NCI-H1436 (cell line): ENCODE measurements at places on chromosomes 12 and 14.

DNA sequence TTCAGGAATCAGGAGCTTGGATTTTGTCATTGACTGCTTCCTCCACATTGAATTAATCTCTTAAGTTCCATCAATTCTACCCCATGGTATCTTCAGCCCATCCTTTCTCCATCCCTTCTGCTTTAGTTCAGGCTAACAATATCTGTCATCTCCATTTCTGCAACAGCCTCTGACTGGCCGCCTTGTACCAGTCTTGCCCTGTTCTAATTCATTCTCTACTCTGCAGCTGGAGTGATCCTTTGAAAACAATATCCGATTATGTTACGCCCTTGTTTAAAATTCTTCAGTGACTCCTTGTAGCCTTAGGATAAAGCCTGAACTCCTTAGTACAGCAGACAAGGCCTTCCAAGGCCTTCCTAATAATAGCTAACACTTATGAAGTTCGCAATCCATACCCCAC lies 170.2 kb downstream of the ETV6 start:
- no peak for DNase-seq

DNA sequence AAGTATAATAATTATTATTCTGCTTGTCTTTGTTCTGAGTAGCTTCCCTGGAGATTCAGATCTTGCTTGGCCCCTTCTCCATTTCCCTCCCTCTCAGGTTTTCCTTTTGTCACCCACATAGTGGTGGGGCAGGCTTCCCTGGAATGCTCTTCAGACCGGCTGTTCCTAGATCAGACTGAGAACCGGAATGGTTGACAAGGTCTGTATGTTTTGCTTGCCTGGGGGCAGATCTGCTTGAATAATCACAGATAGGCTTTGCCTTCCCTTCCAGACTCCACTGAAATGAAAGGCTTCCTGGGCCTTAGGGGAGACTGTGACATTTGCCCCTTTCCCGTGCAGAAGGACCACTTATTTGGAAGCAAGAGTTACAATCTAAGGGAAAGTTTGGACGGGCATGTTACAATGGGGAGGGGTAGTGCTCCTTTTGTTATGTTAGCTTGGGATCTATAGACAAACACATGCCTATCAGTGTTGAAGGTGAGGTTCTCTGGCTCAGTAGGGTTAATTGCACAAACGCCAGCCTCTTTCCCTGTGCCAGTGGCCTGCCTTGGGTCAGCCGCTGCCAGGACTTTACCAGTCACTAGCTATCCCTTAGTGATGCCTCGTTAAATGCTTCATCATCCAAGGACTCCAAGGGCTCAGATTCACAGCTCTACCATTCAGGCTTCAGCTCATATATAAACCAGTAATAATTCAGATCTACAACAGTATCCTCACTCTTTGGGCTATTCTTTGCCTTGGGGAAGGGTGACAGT lies 178.6 kb downstream of the SNAPC1 start:
- DNase-seq: no peak

DNA sequence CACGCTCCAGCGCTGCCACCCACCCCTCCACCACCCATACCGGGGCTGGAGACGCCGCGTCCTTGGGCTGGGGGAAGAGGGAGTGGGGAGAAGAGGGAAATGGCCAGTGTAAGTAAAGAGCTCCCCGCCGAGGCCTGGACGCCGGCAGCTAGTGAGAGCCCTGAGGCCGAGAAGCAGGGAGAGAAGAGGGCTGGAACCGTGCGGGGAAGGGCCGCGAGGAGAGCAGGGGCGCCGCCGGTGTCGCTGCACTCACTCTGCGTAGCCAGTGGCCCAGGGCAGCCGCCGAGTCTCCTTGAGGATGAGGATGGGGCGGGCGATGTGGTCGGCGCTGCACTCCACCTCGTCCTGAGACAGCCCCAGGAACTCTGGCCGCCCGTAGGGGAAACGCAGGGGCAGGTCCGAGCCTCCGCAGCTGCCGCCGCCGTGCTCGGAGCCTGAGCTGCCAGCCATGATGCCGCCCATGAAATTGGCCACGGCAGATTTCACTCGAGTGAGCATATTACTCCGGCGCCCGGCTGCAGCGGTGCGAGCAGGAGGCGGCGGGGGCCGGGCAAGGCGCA lies 631 bp downstream of the PPM1H start:
- no peak for DNase-seq

- no peak for DNase-seq
Observed at GRCh38 chr12:89695830-89696229, 12.8 kb downstream of the ATP2B1 start.

- no peak for DNase-seq
Observed at GRCh38 chr14:74429991-74430390, 4.0 kb upstream of the SYNDIG1L start.

GRCh38 chr14:60211153-60211552 lies 37.9 kb upstream of the PPM1A start:
- peak; percentile 3 for DNase-seq

DNA sequence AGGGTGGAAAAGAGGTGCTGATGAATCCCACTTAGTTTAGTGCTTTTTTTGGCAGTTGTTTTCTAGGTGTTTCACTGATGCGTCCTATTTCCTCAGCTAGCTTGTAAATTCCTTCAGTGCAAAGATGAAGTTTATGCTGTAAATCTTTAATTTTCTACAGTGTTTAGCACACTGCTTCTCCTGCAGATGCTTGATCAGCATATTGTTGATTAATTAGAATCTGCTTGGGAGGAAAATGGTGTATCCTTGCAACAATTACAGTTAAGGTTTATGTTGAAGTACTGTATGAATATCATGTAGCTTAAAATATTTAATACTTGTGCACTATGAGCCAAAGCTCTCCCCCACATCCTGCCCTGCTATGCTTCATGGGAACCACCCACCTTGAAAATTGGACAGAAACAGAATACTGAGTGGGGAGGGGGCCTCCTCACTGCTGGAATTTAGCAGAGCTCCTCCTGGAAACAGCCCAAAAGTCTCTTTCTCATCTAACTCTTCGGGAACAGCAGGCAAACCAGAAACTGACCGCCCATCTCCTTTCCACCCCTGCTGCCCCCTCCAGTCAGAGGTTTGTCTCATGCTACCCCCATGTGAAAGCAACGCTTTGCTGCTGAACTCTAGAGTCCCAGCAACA lies 20.3 kb upstream of the DHRS4 start:
- DNase-seq: no peak

DNA sequence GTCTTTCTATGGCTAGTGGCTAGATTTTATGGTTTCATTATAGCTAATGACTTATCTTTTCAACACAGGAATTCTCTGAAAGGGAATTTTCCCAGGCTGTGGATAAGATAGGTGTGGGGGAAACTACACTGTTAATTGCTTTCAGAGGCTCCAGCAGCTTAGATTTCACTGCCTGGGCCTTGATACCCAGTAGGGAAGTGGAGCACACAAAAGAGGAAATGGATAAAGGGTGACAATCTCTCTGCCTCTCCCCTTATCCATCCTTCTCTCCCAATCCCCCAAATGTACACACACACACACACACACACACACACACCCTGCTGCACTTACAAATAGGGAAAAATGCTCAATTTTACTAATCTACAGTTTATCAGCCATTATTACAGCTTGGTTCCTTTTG lies 19.1 kb downstream of the SIX4 start:
- no peak for DNase-seq

GRCh38 chr12:29797565-29798355 lies 14.0 kb upstream of the TMTC1 start:
- DNase-seq: no peak

DNA sequence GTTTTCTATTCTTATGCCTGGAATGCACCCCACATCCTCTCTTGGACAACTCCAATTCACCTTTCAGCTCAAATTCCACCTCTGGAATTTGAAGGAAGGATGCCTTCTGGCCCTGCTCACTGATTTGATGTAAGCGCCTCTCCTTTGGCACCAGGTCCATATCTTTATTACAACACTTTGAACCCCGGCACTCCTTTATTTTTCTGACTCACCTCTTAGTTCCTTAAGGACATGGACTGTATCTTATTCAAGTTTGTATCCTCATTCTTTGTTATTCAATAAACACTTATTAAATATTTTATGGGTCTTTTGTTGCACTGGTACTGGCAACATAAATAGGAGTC lies 3.1 kb downstream of the GALC start:
- no peak for DNase-seq

DNA sequence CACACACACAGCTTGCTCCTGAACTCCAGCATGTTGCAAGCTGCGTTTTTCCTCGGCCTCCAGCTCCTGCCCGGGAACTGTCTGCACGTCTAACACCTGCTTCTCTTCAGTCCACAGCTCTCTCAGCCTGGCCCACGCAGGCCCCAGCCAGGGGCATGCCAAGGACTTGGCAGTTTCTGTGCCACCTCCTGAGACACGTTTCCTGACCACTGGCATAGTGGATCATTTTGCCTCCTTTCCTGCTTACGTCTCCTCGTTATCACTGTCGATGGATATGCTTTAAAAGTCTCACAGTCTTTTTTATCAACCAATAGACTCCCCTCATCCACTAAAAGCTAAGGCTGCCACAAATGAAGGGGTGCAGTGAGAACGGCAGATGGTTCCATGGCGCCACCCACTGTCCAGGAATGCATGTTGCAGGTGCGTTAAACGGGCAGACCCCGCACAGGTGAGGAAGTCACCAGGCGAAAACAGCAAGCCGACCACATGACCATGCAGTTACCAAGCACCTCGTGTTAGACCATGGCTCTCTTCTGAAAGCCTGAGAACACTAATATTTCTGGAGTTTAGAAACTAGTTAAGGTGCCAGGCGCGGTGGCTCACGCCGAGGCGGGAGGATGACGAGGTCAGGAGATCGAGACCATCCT lies 14.7 kb upstream of the TEAD4 start:
- peak; percentile 40 for DNase-seq

- no peak for DNase-seq
Observed at GRCh38 chr14:29687866-29688265, 239.8 kb downstream of the PRKD1 start.

DNA sequence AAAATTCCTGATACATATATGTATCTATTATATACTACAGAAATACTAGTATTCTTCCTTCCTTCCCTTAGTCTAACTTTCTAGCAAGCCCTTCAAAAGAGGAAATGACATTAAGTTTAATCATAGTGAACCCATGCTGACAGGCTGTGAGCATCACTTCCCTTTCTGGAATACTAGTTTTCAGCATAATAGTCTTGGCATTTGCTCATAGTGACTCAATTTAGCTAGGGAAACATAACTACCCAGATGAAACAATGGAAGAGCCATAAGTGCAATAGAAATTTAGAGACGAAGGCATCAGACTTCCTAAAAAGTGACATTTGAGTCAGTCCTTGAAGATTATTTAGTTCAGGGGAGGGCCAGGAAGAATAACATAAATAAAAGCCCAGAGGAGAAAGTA lies 184.5 kb upstream of the CRY1 start:
- DNase-seq: no peak

- peak; percentile 69 for DNase-seq
Observed at GRCh38 chr14:69685716-69686115, 74.3 kb downstream of the SUSD6 start.

- no peak for DNase-seq
Observed at GRCh38 chr14:76516884-76517283, 140.9 kb downstream of the ESRRB start.

DNA sequence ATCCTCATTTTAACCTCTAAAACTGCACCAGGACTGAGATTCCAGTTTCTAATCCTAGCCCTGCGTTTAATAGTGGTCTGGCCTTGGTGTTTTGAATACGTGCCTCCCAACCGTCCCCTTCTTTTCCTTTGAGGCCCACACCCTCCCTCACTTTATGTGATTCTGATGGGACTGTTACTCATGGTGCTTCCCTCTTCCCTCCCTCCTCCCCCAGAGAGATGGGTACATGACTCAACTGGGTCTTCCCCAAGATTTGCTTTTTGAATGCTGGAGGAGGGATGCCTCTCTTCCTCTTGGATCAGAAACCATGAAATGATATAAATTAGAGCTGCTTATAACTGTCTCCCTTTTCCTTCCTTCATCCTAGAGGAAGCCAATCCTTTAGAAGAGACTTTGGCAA lies 8.2 kb upstream of the PPP2R5E start:
- no peak for DNase-seq

DNA sequence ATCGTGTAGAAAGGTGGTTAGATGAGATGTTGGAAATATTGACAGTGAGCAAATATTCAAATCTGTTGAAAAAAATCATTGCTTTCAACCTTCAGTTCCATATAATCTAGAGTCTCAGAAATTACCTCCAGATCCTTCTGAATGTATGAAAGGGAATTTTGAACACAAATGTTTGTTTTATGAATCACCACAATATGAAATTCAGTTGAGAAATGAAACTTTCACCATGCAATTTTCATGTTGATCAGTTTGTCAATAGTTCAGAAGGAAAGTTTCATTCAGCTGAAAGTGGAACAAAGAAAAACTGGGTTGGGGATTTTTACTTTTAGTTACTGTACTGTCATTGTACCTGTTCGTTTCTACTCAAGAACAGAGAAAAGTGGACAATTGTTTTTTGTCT lies 953.6 kb downstream of the SLC6A15 start:
- DNase-seq: no peak

DNA sequence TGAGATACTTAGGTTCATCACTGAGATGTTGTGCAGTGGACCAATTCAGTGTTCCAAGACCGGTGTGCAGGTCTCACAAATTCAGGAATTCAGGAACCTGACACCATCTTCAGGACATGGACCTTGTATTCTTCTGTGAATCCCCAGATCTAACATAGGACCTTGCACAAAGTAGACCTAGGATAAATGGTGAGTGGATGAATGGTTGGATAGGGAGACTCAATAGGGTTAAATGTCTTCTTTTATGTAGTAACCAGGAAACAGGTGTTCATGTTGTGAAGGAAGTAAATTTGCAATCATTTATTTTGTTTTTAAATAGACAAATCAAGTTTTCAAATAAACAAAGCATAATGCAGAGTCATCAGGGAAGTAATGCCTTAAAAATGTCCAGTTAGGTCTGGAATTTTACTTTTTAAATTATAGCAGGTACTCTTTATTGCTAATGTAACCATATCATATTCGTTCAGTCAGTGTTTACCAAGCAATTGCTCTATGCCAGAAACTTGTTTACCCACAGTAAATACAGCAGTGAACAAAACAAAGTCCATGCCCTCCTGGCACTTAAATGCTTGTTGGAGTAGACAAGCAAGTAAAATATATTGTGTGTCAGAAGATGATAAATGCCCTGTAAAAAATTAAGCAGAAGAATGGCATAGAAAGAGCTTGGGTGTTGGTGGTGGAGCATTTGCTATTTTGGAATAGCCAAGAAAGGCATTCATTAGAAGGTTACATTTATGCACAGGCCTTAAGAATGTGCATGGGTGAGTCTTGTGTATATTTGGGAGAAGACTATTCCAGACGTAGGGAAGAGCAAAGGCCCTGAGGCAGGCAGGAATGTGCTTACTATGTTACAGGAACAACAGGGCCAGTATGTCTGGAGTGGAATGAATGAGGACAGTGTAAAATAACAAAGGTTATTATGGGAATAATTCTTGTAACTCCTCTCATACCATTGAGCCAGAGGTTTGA lies 26.3 kb downstream of the RXYLT1 start:
- peak; percentile 62 for DNase-seq

- DNase-seq: no peak
Observed at GRCh38 chr14:99841436-99842071, 48.3 kb downstream of the EML1 start.

- no peak for DNase-seq
Observed at GRCh38 chr12:75864161-75864560, 167.4 kb downstream of the PHLDA1 start.

DNA sequence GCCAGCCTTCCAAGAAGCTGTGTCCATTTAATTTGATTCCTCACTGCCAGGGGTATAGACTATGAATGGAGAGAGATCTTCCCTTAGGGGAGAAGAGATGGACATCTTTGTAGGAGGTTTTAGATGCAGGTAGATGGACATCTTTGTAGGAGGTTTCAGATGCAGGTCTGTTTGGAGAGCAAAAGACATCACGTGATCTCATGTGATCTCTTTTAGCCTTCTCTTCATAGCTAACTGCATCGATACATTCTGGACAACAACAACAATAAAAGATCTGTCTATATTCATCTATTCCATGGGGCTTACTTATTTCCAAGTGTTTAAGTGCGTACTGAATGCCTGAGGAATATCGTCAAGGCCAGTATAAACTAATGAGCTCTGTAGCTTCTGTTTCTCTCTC lies 163.2 kb downstream of the PAX9 start:
- DNase-seq: no peak
